T follicular helper cell (primary cell): ENCODE measurements at places on chromosomes 2 and 18.

GRCh38 chr2:75431763-75432162 lies 129.0 kb downstream of the EVA1A start:
- DNase-seq: no peak

GRCh38 chr2:200199576-200200263 lies 106.8 kb upstream of the SPATS2L start:
- no peak for DNase-seq

- no peak for DNase-seq
Observed at GRCh38 chr2:194591192-194591591, 1065.8 kb upstream of the SLC39A10 start.

- no peak for DNase-seq
Observed at GRCh38 chr2:37893327-37893726, 31.8 kb upstream of the RMDN2 start.

DNA sequence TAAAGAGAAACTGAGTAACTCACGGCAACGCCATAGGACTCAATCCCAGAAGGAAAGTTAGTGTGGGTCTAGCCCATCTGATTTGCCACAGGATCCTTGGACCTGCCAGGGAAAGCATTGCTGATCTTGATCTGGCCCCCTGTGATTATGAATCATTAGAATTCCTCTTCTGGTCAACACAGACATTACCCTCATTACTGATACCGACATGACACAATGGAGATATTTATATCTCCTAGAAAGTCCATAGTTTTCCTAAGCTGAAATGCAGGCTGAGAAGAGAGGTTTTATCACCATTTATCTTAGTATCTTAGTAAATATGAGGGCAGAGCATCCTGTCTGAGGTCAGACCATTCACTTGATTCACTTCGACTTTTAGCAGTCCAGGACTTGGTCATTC lies 75.5 kb upstream of the CCDC68 start:
- no peak for DNase-seq
